ENCODE measurements at places on chromosomes 4 and X. TPM values are rescaled to one million over a fixed set of nuclear protein-coding genes. Genes with fewer than 3 reads are reported as not detected.

DNA sequence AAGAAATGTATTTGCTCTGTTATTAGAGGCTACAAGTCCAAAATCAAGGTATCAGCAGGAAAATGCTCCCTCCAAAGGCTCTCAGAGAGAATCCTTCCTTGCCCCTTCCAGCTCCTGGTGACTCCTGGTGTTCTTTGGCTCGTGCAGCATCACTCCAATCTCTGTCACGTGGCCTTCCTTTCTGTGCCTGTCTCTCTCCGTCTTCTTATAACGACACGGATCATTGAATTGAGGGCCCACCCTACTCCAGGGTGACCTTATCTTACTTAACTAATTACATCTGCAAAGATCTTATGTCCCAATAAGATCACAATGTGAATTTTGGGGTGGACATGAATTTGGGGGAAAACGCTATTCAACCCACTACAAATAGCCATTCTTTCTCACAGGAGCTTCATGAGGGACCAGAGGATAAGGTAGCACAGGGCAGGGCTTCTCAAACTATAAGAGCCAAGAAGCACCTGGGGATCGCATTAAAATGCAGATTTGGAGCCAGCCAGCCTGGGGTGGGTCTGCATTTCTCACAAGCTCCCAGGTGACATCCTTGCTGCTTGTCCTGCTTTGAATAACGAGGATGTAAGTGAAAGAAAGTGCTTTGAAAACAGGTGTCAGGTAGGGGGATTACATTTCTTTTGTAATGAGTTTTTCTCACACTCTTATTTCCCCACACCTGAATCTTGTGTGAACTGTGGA, 41.9 kb upstream of the APLN start:
- DNase-seq: no peak

PDLIM3 gene
- polyA plus RNA-seq: 4.9 TPM

- DNase-seq: no peak
Measured at GRCh38 chr4:161573836-161574235, 590.0 kb downstream of the FSTL5 start.

NRK gene
- polyA plus RNA-seq: 13.9 TPM

- no peak for DNase-seq
Measured at GRCh38 chrX:13827298-13828090, 10.6 kb upstream of the GPM6B start.

DNA sequence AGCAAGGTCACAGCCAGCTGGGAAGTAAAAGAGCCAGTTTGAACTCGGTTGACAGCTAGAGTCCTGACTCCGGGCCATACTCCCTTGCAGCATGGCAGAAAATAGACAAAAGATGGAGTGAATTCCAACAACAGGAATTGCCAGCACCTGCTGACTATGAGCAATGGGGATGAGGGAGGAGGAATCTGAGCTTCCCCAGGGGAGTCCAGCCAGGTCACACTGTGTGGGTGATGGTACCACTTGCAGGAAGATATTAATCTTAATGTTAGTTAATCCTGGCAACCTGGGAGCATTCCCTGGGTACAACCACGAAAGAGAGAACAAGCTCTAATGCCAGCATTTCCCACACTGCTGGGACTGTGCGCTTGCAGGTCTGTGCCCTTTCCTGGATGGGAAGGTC, 48.1 kb upstream of the S100G start:
- no peak for DNase-seq

HELT gene
- not detected for polyA plus RNA-seq

ERAS gene
- not detected for polyA plus RNA-seq

SNCA gene
- polyA plus RNA-seq: 50.9 TPM

DNA sequence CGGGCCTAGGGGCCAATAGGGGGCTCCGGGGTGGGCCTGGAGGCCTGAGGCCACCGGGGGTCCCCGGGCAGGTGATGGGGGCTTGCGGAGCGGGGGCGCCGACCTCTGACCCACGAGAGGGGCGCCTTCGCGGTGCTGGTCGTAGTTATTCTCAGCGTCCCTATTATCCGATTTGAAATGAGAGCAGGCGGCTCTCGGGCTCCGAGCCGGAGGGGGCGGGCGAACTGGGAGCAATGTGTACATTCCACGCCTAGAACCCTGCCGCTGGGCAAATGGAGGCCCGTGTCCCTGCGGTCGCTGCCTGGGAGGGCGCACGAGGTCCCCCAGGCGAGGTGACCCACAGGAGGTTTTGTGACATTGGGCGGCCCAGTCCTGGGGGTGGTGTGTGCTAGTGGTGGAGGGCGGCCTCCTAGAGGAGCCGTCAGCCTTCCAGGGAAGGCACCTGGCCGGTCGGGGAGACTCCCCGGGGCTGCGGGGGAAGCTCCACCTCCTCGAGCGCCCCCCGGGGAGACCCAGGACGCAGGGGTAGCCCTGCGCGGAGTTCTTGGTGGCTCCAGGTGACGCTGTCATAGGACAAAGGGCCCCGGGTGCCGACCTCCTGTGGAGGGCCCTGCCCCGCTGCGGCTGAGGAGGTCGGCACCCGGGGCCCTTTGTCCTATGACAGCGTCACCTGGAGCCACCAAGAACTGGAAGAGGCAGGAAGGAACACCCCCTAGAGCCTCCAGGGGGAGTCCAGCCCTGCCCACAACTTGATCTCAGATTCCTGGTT, 102.6 kb upstream of the PRKX start:
- peak; percentile 43 for DNase-seq

- DNase-seq: peak; percentile 48
Measured at GRCh38 chr4:145679991-145680455, at the start of gene C4orf51. Gene C4orf51 (plus strand): TSS chr4:145680146. CDS start chr4:145680204, 58 bp downstream.

- peak; percentile 46 for DNase-seq
Measured at GRCh38 chr4:183284965-183285364, 35.1 kb downstream of the CLDN22 start.

RTL3 gene
- polyA plus RNA-seq: not detected

- no peak for DNase-seq
Measured at GRCh38 chrX:23904096-23904495, 3.6 kb downstream of the APOO start.

GAGE12H gene
- not detected for polyA plus RNA-seq

- DNase-seq: no peak
Measured at GRCh38 chr4:38740303-38740702, 42.5 kb downstream of the TLR10 start.

GRCh38 chr4:4321951-4322688, 32.1 kb downstream of the ZBTB49 start:
- no peak for DNase-seq

GRCh38 chr4:13054420-13054970, 429.6 kb downstream of the RAB28 start:
- DNase-seq: no peak

SULT1B1 gene
- 0.89 TPM for polyA plus RNA-seq

DNA sequence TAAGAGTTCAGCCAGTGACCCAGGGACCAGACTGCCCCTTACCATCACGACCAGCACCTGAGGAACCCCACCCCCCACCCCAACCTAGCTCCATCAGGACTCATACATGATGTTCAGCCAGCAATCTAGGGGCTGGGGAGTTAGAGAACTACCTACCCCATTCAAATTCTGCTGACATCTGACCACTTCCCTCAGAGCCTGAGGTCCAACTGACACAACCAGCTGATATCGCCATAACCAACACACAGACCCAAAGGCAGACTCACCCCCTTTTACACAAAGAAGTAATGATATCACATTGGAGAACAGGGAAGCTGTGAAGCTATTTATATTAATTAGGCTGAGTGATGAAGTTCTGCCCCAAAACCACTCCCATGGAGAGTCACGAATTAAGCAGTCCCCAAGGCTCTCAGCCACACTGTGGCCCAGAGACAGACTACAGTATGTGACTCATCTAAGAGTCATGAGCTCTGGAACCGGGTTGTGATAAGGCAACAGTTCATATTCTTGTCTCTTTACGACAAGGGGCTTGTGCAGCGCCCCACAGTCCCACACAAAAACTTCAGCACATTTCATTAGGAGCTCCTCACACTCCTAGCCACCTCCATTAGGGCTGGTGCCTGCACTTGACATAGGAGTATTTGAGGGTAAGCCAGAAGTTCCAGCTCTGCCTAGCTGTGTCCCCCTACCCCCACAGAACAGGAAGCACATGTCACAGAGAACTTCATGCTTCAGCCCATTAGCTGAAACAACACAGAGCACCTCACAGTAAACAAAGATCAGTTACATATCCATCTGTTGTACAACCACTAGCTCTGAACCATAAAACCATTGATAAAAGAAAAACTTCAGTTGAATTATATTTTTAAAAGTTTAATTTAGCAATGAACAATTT, 184.7 kb upstream of the ZCCHC13 start:
- DNase-seq: no peak

SHISA3 gene
- polyA plus RNA-seq: 97.1 TPM

TEX13C gene
- not detected for polyA plus RNA-seq

DNA sequence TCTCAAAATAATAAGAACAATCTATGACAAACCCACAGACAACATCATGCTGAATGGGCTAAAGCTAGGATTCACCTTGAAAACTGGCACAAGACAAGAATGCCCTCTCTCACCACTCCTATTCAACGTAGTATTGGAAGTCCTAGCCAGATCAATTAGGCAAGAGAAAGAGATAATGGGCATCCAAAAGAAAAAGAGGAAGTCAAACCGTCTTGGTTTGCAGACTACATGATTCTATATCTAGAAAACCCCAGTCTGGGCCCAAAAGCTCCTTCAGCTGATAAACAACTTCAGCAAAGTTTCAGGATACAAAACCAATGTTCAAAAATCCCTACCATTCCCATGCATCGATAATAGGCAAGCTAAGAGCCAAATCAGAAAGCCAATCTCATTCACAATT, 59.0 kb downstream of the CHM start:
- no peak for DNase-seq

DNA sequence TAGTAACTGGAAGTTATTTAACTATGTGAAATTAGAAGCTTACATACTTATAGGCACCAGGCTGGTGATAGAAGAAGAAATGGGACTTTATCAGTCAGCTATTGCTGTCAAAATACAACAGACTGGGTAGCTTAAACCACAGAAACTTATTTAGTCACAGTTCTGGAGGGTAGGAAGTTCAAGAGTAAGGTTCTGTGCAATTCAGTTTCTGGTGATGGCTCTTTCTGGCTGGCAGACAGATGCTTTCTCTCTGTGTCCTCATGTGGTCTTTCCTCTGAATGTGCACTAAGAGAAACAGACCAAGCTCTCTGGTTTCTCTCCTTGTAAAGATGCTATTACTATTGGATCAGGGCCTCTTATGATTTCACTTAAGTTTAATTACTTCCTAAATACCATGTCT, 92.1 kb upstream of the ANKRD50 start:
- DNase-seq: no peak

DNA sequence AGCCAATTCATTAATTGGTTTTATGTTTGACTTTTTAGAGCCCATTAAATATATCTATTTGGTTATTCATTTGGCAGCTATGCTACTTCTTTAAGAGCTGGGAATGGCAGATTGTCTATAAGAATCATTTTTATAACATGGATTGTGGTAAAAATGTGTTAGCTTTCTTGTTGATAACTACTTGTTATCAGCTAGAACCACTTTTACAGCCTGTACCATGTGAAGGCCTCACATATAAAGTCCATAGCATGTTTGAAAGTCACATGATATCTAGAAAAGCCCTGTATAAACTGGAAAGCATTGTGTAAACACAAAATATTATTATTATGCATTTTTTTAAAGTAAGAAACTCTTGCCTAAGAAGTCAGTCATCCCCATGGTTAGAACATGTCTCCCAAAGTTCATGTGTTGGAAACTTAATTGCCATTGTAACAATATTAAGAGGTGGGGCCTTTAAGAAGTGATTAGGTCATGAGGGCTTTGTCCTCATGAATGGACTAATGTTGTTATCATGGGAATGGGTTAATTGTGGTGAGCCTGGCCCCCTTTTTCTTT, 110.9 kb upstream of the BMP2K start:
- DNase-seq: no peak

- no peak for DNase-seq
Measured at GRCh38 chr4:95027905-95028618, 270.3 kb downstream of the BMPR1B start.

FANCB gene
- 3.5 TPM for polyA plus RNA-seq

SPANXN3 gene
- not detected for polyA plus RNA-seq

DNA sequence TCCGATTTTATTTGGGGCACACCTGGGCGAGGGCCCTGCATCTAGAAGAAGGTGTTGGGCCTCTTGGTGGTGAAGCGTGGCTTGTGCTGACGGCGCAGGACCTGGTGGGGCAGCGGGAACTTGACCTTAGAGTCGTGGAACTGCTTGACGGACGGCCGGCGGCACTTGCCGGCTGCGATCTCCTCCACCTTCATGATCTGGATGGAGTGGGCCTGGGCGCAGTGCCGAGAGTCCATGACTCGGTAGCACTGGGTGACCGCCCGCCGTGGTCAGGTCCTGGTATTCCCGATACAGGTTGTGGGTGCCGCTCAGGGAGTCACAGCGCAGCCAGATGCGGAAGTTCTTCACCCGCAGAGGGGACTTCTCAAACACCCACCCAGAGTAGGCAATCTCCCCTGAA, 56.8 kb upstream of the ALG13 start:
- no peak for DNase-seq

DNA sequence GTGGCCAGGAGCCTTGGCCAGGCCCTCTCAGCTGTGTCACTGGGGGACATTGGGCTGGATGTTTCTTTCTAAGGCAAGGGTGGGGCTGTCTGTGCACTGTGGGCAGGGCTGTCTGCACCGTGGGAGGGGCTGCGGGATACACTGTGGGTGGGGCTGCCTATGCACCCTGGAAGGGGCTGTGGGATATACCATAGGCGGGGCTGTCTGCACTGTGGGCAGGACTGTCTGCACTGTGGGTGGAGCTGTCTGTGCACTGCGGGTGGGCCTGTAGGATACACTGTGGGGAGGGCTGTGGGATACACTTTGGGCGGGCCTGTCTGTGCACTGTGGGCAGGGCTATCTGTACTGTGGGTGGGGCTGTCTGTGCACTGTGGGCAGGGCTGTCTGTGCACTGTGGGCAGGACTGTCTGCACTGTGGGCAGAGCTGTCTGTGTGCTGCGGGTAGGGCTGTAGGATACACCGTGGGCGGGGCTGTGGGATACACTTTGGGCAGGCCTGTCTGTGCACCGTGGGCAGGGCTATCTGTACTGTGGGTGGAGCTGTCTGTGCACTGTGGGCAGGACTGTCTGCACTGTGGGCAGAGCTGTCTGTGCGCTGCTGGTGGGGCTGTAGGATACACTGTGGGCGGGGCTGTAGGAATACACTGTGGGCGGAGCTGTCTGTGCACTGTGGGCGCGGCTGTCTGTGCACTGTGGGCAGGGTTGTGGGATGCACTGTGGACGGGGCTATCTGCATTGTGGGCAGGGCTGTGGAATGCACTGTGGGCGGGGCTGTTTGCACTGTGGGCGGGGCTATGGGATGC, 31.1 kb downstream of the ACOX3 start:
- DNase-seq: no peak

- no peak for DNase-seq
Measured at GRCh38 chr4:96504386-96504785, 664.5 kb downstream of the PDHA2 start.

- no peak for DNase-seq
Measured at GRCh38 chr4:128158894-128159293, 97.8 kb downstream of the LARP1B start.

Data from renal pelvis (tissue), 12 donors.